Esophagus squamous epithelium (tissue), 5 donors: ENCODE measurements at places on chromosomes 2 and 18.

DNA sequence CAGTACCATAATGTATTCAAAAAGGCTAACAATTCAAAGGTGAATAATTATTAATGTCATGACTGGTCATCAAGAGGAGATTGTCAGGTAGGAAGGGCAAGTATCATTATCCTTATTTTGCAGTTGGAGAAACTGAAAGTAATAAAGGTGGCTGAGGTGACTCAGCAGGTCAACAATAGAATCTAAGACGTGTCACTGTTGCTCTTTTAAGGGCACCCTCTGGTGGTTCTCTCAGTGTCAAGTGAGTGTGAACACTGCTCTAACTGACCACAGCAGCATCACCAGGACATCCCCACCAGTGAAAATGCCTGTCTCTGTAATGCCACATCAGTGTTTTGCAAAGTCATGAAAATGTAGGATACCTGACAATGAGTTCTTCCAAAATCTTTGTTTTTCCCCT lies 69.7 kb downstream of the DCC start:
- DNase-seq, result no peak

DNA sequence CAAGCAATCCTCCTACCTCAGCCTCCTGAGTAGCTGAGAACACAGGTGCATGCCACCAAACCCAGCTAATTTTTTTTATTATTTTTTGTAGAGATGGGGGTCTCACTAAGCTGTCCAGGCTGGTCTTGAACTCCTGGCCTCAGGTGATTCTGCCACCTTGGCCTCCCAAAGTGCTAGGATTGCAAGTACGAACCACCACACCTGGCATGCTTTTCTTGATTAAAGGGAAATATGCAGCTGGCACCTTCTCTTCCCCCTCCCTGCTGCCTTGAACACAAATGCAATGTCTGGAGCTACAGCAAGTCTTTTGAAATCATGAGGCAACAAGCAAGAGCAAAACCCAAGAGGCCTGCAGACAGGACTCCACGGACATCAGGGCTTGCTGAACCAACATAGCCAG lies 26.8 kb upstream of the BIN1 start:
- no peak for DNase-seq

- DNase-seq, result no peak
These were observed 37.1 kb downstream of the FAM161A start for GRCh38 chr2:61816480-61817355.

DNA sequence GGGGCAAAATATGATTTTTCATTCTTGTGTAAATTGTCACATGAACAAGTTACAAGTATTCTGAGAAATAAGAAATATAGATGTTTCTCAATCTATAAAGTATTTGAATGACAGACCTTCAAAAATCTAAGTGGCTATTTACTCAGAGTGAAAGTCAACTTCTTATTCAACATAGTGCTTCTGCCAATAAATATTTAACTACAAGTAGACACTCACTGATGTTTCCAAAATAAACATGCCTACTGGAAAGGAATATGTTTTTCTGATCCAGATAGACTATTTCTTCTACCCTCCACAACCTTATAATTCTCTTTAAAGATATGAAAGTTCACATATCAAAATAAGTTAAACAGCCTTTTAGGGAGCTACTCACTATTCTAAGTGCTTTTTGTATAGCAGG lies 296.3 kb downstream of the DSC3 start:
- DNase-seq, result no peak

GRCh38 chr2:26672818-26673393 lies 19.6 kb upstream of the KCNK3 start:
- no peak for DNase-seq

DNA sequence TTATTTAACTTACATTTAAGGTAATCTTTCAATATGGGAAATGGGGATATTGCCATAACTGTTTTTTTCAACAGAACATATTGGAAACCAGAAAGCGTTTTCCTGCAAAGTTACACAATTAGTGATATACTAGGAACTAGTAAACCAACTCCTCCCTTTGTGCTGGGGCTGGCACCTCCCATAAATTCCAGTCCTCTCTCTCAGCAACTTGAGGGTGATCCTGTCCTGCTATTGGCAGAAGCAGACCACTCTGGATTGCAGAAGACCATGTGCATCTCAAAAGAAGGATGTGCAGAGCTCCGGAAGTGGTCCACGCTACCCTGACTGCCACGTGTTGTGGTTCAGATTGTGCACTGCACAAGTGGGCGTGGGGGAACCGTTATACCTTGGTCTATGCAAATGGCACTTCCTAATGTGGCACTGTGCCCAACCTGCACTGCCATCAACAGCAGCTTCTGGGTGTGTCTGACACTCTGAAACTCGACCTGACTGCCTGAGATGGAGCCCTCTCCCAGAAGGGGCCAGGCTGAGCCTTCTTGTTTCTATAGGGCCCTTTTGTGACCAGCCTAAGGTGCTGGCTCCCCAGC lies 219.2 kb downstream of the ZNF516 start:
- DNase-seq, result no peak

GRCh38 chr18:11726556-11726955 lies 37.5 kb downstream of the GNAL start:
- no peak for DNase-seq

GRCh38 chr2:2600366-2600765 lies 269.3 kb upstream of the MYT1L start:
- no peak for DNase-seq

DNA sequence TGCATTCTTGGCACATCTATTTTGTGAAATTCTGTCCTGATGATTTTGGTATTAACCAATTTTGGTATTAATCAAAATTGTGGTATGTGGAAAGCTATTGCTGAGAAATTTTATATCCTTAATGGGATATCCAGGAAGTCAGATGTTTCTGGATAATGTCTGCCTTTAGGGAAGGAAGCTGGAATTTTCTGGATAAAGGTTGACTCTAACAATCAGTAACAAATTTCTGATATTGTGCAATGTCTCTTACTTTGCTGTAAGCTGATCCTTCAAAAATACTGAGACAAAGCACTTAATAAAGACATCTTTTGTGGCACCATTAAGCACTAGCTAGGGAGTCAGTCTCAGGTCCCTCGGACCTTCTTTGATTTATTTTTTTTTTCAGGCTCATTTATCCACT lies 100.8 kb upstream of the UGP2 start:
- DNase-seq, result no peak

- DNase-seq, result no peak
These were observed 165.6 kb upstream of the VRK2 start for GRCh38 chr2:57880967-57881366.

DNA sequence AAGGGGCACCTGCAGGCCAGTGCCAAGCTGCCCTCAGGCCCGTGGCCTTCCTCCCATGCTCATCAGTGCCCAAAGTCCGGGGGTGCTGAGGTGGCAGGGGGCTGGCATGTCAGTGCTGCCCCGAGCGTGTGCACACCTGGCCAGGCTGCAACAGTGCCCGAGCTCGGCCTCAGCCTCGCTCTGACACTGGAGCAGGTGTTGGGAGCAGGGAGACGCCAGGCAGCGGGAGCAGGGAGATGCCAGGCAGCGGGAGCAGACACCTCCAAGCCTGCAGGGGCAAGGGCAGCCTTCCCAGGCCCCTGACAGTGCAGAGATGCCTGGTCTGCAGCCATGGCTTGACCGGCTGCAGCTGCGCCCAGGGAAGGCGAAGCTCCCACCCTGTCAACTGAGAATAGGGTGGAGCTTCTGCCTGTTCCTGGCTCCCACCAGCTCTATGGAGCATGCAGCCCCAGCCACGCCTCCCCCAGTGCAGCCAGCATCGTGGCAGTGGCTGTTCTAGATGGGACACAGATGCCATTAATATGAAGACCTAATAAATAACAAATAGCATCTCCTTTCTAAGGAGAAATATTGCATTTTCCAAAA lies 82.4 kb downstream of the DTNB start:
- no peak for DNase-seq

DNA sequence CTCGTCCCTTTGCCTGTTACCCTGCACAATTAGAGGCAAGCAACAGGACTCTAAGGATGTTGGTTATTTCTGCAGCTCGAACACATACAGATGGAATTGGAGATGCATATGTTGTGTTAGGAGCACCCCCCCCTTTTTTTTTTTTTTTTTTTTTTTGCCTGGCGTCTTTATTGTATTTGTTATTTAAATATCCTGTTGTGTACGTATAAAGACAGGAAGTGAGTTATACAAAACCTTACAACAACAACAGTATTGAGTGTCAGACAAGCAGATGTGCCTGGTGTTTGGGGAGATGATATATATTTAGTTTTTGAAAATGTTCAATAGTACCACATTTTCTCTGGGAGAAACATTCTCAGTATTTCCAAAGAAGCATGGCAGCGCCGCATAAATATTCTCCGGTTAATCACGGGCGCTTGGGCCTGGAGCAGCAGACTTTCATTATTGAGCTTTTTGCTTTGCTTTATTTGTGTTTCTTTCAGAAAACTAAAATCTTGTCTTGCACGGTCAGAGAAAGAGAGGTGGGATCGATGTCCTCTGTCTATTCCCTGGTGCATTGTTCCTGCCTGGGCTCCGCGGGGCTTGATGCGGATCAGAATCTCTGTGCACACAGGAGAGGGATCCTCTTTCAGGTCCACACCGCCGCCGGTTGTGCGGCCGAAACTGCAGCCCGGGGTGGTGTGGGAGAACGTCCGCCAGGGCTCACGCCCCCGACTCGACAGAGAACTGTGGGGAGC lies 23.2 kb upstream of the ZNF516 start:
- DNase-seq, result no peak

DNA sequence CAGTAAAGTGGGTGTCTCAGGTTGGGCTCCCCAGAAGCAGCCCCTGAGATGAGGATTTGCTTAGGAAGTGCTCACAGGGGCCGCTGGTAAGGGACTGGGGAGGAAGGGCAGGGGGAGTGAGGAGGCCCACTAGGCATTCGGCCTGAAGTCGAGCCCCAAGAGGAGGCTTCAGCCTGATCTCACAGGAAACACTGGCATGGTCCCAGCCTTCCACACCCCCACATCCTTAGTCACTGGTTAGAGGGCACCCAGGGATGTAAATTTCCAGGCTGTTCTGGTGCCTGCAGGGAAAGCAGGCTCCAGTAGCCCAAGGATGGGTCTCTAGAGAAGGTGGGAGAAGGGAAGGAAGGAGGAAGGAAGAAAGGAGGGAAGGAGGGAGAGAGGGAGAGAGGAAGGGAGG lies 22.4 kb upstream of the KCNK3 start:
- DNase-seq, result no peak

DNA sequence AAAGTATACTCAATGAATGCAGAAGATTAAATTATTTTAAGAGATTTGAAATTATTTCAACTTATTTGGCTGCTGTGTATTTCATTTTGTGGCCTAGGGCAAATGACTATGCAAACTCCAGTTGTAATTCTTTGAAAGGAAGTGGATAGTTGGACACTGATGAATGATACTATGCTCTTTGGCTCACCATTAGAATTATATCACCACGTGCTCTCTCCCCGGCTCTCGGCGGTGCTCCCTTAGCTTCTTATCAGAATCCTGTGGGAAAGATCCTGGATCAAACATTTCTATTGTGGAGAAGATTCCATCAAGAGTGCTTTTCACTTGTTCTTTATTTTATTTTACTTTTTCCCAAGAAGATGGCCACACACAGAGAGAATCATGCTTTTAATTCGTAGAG lies 55.2 kb downstream of the ADCYAP1 start:
- DNase-seq, result no peak

DNA sequence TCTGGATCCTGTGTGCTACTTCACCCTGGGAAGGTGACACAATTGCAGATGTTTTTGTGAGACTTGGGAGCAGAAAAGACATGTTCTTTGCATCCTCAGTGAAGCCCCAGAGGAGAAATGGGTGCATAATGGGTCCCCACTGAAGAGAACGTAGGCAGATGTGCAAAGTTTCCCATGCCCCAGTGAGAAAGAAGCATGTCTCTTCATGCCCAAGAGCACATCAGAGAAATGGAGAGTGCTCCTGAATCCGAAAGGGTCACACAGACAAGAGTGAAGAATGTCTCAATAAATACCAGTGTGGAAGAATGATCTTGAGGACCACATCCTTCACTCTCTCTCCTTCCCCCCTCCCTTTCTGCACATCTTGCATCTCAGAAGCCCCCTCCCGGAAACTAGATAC lies 167.7 kb downstream of the TMEM247 start:
- DNase-seq, result no peak

GRCh38 chr18:3538456-3538855 lies 88.5 kb downstream of the TGIF1 start:
- no peak for DNase-seq

DNA sequence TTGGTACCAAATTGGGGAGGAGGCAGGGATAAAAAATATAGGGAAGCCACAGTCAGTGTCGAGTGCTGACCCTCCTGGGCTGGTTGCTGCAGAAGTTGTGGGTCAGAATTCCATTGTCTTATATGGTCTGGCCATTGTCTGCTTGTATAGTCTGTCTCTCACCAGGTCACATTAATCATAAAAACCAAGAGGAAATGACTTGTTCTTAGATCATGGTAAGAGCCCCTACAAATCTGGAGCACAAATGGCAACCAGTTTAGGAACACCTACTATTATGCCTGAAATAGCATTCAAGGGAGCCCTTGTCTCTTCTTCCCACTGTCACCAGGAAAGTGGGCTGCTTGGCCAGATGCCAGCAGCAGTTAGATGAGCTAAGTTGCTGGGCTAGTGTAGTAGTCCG lies 119.7 kb upstream of the RMP24 start:
- DNase-seq, result no peak

- no peak for DNase-seq
These were observed 1004.9 kb upstream of the NRXN1 start for GRCh38 chr2:52036853-52037252.

DNA sequence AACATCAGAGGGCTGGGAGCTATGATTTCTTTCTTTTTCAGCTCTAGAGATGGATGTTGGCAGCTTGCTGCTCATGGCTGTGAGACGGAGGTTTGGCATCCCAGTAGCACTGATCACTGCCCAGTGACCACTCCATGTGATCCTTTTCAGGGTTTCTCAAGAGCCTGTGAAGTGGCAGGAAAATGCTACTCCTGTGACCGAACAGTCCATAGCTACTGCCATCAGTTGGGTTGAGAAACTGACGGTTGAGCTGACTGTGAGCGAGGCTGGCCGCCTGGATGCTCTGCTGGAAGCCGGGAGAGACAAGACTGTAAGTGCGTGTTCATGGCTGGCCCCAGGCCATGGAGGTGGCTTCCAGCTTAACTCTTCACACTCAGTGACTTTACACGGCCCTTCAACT lies 34.2 kb downstream of the VWA3B start:
- no peak for DNase-seq

DNA sequence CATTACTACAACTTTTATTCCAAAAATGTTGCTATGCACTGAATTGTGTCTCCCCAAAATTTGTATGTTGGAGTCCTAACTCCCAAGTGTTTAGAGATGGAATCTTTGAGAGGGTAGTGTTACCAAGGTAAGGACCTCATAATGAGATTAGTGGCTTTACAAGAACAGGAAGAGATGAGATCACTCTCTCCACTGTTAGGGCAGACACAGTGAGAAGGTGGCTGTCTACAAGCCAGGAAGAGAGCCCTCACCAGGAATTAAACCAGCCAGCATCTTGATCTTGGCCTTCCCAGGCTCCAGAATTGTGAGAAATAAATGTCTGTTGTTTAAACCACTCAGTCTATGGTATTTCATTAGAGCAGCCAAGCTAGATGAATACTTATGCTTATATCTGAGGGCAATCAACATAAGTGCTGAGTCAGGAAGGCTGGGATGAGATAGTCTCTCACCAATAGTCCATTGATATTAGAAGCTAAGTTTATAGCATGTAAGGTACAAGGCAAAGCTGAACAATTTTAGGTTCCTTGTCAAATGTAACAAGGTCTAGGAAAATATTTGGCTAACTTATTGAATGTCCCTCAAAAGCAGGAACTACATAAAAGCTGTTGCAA lies 317.6 kb upstream of the REG3G start:
- DNase-seq, result no peak

GRCh38 chr18:58960946-58961722 lies 96.5 kb downstream of the ZNF532 start:
- no peak for DNase-seq
